CD4-positive, alpha-beta T cell (primary cell): ENCODE measurements at places on chromosomes 5 and 9.

GRCh38 chr9:77495834-77496671 lies 152.1 kb downstream of the GNA14 start:
- DNase-seq = no peak

DNA sequence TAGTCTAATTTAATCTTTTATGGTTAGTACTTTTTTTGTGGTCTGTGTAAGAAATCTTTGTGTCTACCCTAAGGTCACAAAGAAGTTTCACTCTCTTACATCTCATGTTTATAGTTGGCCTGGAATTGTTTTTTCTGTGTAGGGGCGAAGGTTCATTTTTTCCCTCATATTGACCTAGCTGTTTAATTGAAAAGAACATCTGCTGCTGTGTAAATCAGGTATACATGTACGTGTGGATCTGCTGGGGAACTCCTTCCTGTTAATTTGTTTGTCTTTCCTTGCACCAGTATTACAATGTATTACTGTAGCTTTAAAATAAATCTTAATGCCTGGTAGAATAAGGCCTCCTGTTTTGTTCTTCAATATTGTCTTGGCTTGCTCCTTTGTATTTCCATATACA lies 37.8 kb downstream of the EXOSC2 start:
- DNase-seq = no peak

DNA sequence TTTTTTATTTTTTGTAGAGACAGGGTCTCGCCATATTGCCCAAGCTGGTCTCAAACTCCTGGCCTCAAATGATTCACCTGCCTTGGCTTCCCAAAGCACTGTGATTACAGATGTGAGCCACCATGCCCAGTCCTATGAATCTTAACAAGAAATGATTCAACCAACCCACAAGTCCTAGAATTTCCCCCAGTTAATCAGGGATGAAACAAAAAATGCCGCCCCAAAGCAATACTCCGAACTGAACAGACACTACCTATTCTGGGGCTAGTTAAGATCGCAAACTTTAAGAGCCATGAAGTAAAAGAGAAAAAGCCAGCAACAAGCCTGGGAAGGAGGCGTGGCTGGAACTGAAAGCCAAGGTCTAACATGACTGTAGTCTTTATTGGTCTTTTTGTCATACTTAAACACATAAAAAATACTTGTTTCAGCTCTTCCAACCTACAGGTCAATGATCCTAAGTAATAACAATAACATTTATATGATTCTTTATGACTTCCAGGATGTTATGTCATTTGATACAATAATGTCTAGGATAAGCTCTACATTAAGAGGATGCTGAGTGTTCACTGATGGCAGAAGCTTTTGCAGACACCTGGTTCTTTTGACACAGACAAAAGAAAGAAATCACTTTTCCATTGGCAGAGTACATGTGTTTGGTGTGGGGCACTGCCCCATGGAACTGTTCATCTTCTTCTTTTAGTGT lies 361.1 kb upstream of the TLE4 start:
- no peak for DNase-seq

DNA sequence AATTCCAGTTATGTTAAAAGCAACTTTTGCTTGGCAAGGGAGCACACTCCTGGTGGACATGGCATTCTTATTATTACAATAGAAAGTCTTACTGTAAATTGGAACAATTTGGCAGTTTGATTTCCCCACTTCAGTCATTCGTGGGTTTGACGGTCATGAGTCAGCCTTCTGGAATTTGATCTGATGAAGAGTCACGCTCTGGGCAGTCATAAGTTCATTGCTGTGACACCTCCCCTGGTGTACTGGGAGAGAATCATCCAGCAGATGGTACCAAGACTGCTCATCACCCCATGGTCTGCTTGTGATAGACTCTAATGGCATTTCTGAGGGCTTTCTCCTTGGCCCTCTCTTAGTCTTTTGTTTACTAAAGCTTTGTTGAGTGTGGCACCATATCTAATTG lies 53.8 kb downstream of the GLRA1 start:
- no peak for DNase-seq

- no peak for DNase-seq
Measured at GRCh38 chr9:112325127-112325526, 8.3 kb downstream of the PTBP3 start.

- DNase-seq = peak; percentile 21
Measured at GRCh38 chr9:2570615-2571479, 50.7 kb upstream of the VLDLR start.

- peak; percentile 90 for DNase-seq
Measured at GRCh38 chr9:114397848-114398605, 10.2 kb upstream of the AKNA start.

DNA sequence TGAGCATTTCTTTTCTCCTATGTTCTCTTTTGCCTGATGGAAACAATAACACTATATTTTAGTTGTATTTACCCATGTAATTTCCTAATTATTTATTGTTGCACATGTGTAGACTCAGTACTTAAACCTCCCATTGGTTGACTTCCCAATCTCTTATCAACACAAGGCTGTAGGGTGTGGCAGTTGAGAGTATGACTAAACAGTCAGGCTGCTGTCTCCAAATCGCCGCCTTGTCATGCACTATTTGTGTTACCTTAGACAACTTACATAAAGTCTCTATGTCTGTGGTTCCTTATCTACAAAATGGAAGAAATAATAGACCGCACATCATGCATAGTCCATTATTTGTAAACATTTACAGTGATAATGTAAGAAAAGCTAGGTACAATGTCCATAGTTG lies 68.9 kb upstream of the EFNA5 start:
- no peak for DNase-seq

- no peak for DNase-seq
Measured at GRCh38 chr9:14306672-14307660, 7.0 kb downstream of the NFIB start.

GRCh38 chr9:137025517-137025966 lies 2.5 kb downstream of the ABCA2 start:
- DNase-seq = no peak

GRCh38 chr5:178387856-178388190 lies 155.2 kb upstream of the PHYKPL start:
- no peak for DNase-seq

DNA sequence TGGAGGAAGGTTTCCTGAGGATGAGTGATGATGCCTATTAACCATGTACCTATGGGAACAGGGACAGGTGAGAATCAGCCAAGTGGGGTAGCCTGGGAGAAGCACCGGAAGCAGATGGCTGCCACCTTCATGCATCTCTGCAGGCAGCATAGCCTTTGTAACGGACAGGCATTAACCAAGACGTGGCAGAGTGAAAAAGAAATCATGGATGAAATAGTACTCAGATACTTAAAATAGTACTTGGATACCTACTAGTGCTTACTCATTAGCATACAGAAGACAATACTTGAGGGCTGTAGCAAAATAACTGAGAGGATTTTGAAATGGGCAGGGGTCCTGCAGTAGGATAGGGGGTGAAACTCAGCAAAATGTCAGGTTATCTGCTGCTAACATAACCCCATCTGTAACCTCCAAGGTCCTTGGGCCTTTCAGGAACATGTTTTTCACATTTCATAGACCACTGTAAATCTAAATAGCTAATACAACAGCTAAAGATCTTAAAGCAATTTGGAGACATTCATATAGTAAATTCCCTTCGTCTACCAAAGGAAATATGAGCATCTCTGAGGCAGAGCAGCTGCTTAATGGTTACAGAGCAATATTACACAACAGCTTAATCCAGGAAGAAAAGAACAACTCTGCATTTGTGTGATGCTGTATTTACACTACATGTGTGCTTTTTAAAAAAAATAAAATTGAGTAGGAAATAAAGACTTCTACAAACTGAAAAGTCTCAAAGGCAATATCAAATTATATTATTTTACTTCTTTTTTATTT lies 154.3 kb downstream of the NFIB start:
- no peak for DNase-seq

GRCh38 chr5:174570662-174571061 lies 153.7 kb upstream of the MSX2 start:
- DNase-seq = no peak
